T-helper 2 cell treated with Interferon-gamma antibody and Interleukin-4, amounts not matched to agents 5 μg/mL and 100 μg/mL, for 36 hours (primary cell): ENCODE measurements at places on chromosomes 3 and 15.

- peak; percentile 41 for DNase-seq
Observed at GRCh38 chr3:42501681-42502428, 588 bp upstream of the VIPR1 start.

GRCh38 chr3:98519351-98519750, 3.4 kb downstream of the CLDND1 start:
- no peak for DNase-seq

GRCh38 chr3:71361334-71361890, 222.1 kb downstream of the FOXP1 start:
- no peak for DNase-seq

- no peak for DNase-seq
Observed at GRCh38 chr15:67524235-67524634, 3.3 kb downstream of the C15orf61 start.

DNA sequence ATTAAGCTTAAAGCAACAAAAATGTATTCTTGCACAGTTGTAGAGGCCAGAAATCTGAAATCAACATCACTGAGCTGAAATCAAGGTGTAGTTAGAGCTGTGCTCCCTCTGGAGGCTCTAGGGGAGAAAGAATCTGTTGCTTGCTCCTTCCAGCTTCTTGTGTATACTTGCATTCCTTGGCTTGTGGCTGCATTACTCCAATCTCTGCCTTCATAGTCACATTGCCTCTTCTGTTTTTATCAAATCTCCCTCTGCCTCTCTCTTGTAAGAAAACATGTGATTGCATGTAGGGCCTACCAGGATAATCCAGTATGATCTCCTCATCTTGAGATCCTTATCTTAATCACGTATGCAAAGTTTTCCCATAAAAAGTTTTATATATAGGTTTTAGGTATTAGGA, 487.9 kb upstream of the SGO1 start:
- no peak for DNase-seq

DNA sequence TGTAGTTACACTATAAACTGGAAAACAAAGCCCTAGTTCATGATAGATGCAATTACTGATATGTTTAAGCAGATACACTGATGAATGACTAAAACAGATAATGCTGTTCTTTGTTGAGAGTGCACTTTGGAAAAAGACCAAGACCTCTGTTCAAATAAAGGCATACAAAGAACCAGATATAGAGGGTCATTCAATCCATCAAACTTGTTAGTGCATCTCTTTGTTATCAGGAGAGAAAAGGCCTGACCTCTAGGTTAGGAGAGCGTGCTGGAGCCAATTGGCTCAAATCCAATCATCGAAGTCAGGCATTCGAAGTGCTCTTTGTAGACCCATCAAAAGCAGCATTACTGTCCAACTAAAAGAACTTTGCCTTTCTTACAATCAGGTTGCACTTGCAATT, 124.2 kb downstream of the TFG start:
- no peak for DNase-seq

DNA sequence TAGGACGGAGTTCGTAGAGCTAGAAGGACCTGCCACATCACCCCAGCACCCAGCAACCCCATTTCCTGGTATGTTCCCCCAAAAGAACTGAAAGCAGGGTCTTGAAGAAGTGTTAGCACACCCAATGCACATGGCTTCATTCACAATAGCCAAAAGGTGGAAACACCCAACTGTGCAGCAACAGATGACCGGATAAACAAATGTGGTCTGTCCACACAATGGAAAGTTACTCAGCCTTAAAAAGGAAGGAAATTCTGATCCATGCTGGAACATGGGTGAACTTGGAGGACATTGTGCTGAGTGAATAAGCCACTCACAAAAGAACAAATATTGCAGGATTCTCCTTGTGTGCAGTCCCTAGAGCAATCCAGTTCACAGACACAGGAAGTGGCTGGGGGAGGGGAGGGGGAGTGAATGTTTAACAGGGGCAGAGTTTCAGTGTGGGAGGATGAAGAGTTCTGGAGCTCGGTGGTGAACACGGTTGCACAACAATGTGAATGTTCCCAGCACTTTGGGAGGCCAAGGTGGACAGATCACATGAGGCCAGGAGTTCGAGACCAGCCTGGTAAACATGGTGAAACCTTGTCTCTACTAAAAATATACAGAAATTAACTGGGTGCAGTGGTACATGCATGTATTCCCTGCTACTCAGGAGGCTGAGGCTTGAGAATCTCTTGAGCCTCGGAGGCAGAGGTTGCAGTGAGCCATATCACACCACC, 157.5 kb downstream of the NUP210 start:
- DNase-seq, result no peak

- DNase-seq, result peak; percentile 71
Observed at GRCh38 chr15:90419738-90420406, 31.8 kb downstream of the IQGAP1 start.

GRCh38 chr3:192515664-192516045, 211.7 kb downstream of the FGF12 start:
- DNase-seq, result no peak

GRCh38 chr3:122936335-122936734, 91.2 kb downstream of the SEMA5B start:
- no peak for DNase-seq

DNA sequence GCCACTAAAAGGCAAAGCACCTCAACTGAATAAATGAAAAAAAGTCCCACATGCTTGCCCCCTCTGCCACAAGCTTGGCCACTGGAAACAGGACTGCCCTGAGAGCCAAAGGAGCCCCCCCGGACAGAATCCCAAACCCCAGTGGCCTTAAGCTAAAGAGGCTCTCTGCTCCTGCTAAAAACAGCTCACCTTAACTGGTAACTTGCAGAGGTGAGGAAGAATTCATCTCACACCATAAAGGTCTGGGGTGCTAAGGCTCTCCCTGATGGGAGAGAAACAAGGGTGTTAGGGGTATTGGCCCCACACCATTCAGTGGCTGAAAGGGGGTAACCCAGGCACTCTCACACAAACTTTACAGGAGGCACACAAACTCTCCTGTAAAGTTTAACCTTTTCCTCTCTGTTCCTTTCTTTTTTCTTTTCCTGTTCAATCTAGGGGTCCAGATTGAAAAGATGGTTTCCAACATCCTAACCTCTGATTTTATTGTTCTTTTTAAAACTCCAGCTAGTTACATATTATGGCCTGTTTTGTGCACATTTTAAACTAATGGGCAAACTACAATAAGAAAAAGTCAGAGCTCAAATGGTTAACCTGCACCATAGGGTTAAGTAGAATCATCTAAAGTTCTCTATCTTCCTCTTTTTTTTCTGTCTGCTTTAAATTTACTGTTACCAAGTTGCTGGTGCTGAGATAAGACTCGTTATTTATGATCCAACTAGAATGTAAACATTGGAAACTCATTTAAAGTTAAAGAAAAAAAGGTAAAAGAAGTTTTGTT, 19.9 kb downstream of the TRANK1 start:
- DNase-seq, result no peak

DNA sequence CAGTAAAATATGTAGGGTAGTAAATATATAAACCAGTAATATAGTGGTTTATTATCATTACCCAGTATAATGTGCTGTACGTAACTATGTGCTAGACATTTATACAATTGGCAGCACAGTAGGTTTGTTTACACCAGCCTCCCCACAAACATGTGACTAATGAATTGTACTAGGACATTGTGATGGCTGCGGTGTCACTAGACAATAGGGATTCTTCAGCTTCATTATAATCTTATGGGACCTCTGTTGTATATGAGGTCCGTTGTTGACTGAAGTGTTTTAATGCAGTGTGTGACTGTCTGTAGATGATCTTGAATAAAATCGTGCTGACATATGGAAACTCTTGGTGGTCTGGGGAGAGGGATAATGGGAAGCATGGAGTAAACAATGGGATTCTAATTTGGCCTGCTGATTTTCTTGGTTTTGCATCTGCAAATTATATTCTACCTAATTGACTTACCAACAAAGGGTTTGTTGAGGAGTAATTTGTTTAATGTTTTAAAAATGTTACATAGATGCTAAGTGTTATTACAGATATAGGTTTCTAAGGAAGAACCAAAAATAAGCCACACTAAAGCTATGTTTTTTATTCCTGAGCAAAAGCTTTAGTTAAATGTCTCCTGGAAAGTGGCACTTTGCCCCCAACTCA, 496.5 kb upstream of the TBL1XR1 start:
- no peak for DNase-seq

- no peak for DNase-seq
Observed at GRCh38 chr3:115789481-115789880, 166.2 kb downstream of the GAP43 start.

- no peak for DNase-seq
Observed at GRCh38 chr15:57079446-57079845, 161.0 kb downstream of the TCF12 start.

GRCh38 chr15:85097250-85097649, 115.6 kb downstream of the PDE8A start:
- no peak for DNase-seq

DNA sequence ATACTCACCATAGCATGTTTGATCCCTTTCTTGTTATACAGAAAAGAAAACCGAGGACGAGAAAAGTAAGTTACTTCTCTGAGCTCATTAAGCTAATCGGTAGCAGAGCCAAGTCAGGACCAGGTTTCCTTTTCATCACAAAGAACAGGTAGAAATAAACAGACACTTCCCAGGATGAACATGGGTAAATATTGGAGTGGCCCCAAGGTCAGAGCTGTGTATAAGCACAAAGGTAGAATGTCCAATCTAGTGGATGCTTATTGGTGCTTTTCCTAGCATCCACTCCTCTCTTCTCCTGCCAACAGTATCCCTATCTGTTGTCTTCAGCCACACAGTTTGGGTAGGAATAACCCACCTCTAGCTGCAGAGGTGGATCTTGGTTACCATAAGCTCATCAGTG, 52.8 kb upstream of the THUMPD3 start:
- no peak for DNase-seq

DNA sequence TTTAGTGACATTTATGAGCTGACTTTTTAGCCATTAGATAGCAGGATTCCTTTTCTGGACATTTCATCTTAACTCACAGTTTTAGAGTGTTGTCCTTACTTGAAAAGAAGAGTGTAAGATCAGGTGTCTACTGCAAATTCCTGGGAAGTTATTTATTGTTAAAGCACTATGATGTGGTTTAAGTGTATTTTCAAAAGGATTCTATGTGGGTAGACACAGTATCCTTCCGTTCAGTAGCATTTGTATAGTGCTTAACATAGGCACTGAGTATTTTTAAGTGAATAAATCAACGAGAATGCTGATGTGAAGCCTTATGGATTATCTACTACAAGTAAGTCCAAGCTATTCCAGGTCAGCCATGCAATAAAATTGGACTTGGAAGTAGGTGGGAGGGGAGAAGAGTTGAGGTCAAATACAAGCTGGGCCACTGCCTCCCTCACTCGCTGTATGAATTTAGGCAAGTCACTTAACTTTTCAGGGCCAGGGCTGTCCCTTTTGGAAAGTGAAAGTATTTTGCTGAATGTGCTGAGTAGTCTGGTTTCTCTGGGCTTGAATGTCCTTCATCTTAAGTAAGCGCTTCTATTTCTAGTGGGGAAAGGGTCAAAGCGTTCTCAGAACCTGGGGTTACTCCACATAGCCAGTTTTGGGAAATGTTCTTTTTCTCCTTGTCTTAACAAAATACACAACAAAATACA, 48.6 kb downstream of the GAP43 start:
- no peak for DNase-seq

GRCh38 chr3:71858503-71859122, 73.7 kb upstream of the PROK2 start:
- no peak for DNase-seq

DNA sequence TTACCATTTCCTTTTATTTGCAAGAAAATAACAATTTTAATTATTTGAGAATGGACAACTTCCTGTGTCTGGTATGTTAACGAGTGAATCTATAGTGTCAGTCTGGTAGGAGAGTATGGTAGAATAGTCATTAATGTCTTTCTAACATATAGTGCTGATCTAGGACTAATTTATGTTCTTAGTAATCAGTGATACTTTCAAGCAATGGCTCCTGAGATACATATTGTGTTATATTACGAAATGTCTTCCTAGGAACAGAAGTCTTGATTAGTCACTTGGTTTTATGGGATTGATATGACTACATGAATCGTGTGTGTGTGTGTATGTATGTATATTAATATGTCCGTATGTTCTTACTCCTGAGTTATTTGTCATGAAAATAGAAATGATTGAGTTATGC, 66.6 kb upstream of the PAQR5 start:
- DNase-seq, result no peak

DNA sequence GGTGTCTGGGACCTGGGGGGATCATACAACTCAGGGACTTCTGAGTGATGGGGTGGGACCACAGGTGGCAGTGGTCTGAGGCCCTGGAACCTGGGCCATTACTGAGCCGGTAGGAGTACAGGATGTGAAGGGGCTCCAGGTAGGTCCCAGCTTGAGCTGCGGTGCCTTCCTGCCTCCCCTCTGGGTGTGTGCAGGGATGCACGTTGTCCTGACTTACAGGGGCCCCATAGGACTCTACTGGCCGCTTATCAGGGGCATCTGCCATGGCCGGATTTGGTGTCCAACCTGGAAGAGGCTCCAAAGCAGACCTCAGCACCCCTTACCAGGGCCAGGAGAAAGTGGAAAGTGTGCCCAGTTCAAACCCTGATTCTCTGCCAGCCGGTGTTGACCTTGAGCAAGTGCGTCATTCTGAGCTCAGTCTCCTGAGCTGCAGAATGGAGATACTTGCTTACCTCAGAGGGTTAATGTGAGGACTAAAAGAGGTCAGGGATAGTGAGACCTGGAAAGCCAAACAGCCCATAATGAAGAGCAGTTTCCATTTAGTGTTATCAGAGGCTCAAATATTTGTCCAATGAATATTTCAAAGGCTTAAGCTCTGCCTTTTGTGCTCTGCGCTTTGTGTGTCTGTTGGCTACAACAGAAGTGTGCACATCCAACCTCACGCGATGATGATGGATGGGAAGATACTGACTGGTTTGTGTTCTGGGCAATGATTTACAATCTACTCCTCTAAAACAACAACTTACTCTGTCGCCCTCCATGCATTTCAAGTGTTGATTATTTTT, 35.4 kb upstream of the ESYT3 start:
- DNase-seq, result no peak

GRCh38 chr3:188875413-188875812, 296.4 kb upstream of the TPRG1 start:
- DNase-seq, result no peak

DNA sequence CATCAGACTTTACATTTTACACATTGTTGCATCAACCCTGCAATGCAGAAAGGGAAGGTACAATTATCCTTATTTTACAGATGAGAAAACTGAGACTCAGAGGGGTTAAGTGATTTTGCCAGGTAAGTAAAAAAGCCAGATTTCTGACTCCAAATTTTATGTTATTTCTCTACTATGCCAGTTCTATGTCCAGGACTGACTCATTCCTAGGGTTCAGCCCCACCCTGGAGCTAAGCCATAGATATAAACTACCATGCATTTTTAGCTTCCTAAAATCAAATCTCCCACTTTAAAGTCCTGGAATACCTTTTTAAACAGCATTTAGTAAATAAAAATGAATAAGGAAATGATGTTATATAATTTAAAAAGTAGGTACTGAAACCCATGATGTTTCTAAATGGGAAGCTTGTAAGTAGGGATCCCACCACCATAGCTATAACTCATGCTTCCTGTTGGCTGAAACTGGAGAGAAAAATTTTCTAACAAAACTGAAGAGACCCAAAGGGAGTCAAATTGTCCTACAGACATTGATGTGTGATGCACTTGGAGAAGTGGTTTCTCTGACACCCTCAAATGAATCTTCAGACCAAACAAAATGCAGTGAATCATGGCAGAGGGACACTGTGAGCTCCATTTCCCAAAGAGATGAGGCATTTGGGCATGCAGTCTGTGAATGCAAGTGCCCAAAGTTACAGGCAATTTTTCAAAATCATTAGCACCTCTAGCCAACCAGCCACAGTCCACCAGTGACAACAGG, 301.7 kb upstream of the UMPS start:
- no peak for DNase-seq
